ENCODE measurements at places on chromosomes 3 and 15. TPM values are rescaled to one million over a fixed set of nuclear protein-coding genes. Genes with fewer than 3 reads are reported as not detected.

CDHR4 gene
- not detected for total RNA-seq

TRIP4 gene
- total RNA-seq = 13.2 TPM

RTP1 gene
- total RNA-seq = not detected

- DNase-seq = no peak
- peaks cover 10% of the 10 kb centered on the region for H3K4me1 ChIP-seq
- no peaks in the 10 kb centered on the region for H3K27me3 ChIP-seq
- H3K36me3 ChIP-seq = no peaks in the 10 kb centered on the region
Measured at GRCh38 chr15:55791551-55792400, 48.8 kb upstream of the PRTG start.

FRMD5 gene
- 0.42 TPM for total RNA-seq

GPD1L gene
- total RNA-seq = 81.4 TPM

- DNase-seq = no peak
- H3K36me3 ChIP-seq = peaks cover 7% of the 10 kb centered on the region
- no peaks in the 10 kb centered on the region for H3K27me3 ChIP-seq
- no peak overlapping the region for H3K27ac ChIP-seq
Measured at GRCh38 chr15:88880944-88881740, 14.2 kb downstream of the HAPLN3 start.

- H3K4me3 ChIP-seq = no peak overlapping the region
- no peak for DNase-seq
Measured at GRCh38 chr3:23004971-23005370, 198.2 kb upstream of the UBE2E2 start.

TRIM42 gene
- not detected for total RNA-seq

DNA sequence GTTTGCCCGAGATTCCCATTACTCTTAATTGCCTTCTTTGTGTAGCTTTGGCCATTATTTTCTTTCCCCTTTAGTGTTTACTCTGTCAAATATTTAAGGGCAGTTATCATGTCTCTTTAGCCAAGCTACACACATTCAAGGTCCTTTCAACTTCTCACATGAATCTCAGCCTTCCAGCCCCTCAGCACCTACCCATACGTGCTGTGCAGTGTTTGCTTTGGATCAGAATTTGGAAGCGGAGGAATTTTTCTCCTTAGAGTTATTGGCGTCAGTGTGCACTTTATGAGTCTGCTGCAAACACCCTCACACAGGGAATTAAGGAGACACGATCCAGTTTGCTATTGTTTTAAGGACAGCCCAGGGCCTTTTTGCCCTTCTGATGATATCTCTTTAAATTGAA lies 231.6 kb downstream of the CACNA2D3 start:
- no peak overlapping the region for H3K4me3 ChIP-seq
- no peaks in the 10 kb centered on the region for H3K27me3 ChIP-seq
- H3K27ac ChIP-seq = no peak overlapping the region
- no peaks in the 10 kb centered on the region for H3K36me3 ChIP-seq

DNA sequence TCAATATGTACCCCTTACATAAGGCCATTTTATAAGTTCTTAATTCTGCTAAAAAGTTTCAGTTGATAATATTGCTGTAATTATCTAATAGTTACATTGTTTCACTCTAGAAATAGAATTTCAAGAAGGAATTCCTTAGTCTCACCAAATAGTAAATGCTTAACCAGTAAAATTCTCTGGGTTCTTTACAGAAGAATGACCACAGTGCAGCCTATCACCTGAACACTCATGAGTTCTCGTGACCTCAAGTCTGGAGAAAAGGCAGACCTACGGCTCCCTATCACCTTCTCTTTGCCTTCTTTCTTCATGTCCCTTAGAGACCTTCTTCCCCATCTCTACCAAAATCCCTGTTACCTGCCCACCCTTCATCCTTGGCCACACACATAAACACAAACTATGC lies 30.9 kb downstream of the CCDC191 start:
- no peak overlapping the region for H3K4me3 ChIP-seq
- DNase-seq = no peak
- H3K27me3 ChIP-seq = no peaks in the 10 kb centered on the region
- no peaks in the 10 kb centered on the region for H3K4me1 ChIP-seq
- no peaks in the 10 kb centered on the region for H3K36me3 ChIP-seq

DNA sequence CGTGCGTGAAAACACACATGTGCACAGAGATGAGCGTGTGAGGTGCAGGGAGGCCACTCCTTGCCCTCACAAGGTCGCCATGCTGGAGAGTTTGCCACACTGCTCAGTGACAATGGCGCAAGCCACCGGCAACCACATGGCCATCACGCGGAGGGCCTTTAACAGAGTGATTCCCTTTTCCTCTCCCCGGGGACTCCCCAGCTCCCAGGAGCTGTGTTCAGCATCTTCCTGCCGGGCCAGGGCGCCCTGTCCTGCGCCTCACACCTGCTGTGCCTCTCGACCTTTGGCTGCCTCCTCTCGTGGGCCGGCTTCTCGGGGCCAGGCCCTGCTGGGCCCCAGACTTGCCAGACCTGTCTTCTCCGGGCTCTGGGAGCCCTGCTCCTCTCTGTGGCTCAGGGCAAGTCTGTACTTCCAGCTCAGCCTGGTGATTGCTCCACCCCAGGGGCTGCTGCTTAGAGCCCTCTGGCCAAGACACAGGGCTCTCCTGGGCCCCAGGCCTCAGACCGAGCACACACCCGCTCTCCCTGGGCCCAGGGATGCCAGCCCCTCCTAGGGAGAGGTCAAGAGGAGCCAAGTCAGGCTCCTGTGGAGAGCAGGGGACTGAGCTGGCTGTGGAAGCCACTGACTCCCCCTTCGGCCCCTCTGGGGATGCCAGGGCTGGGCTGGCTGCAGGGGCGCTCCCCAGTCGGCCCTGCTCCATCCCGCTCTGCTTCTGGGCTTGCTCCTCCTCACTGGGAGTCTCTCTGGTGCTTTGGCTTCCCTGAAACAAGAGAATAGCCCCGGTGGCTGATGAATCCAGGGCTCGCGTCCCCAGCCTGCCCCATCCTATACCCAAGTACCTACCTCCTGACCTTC lies 5.6 kb downstream of the CCDC9B start:
- H3K4me1 ChIP-seq = peaks cover 100% of the 10 kb centered on the region
- H3K27me3 ChIP-seq = no peaks in the 10 kb centered on the region

DNA sequence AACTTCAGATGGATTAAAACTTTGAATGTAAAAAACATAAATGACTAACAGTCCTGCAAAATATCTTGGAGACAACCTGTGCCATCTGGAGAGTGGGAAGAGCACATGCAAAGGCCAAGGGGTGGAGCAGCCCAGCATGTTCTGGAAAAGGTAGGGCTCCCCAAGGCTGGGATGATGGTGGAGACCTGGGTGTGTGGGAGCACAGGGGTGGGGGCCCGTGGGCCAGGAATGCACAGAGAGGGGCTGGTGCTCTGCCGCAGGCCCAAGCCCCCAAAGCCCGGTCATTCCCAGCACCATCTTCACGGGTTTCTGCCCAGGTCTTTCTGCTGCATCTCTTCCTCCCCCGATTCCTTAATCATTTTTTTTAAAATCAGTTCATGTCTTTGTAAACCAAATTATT lies 9.7 kb upstream of the GATA2 start:
- no peak overlapping the region for H3K4me3 ChIP-seq
- H3K27ac ChIP-seq = no peak overlapping the region

DNA sequence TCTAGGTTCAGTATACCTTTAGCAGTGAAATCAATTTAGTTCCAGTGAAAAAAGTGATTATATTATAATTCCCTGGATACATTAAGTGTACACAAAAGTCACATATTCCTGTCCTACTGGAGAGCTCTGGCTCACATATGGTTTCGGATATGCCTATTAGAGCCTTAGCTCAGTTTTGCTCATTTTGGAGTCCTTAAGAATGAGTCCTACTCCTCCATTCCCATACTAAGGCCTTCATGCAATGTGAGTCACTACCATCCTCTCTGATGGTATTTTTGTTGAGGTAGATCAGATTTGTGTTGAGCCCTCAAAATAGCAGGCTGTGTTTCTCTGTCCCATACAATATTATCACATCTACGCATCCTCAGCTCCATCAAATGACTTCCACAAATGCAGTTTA lies 294.2 kb upstream of the COL8A1 start:
- no peak overlapping the region for H3K4me3 ChIP-seq
- no peaks in the 10 kb centered on the region for H3K4me1 ChIP-seq
- H3K27ac ChIP-seq = no peak overlapping the region

KCNH8 gene
- total RNA-seq = 0.42 TPM
